ENCODE measurements at places on chromosomes 1 and 21.

DNA sequence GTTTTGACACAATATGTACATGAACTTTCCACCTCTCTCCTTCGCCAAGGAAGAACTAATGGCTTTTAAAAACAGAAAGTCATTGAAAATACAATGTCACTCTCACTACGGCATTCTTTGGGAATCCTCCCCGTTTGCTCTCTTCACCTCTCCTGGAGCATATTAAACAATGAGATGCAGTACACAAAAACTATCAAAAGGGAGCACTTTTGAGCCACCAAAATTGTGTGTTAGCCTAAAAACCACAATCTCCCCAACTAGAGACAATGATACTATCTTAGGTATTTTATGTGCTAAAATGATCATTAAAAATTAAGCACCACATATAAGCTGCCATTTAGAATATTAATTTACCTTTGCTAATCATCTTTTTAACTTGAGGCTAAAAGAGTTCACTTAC lies 425.5 kb downstream of the KCTD3 start:
- DNase-seq: no peak

DNA sequence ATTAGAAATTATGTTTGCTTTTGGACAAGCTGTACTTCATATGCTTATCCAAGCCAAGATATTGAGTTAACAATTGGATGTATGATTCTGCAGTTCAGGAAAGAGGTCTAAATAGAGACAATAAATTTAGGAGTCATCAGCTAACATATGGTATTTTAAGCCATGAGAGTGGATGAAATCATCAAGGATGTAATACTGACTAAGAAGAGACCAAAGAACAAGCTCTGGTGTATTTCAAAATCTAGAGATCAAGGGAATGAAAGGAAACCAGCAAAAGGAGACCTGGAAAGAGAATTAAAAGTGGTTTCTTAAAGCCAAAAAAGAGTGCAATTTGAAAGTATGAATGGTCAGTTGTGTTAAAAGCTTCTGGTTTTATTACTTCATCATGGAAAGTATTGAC lies 183.6 kb upstream of the BEND5 start:
- DNase-seq: no peak

DNA sequence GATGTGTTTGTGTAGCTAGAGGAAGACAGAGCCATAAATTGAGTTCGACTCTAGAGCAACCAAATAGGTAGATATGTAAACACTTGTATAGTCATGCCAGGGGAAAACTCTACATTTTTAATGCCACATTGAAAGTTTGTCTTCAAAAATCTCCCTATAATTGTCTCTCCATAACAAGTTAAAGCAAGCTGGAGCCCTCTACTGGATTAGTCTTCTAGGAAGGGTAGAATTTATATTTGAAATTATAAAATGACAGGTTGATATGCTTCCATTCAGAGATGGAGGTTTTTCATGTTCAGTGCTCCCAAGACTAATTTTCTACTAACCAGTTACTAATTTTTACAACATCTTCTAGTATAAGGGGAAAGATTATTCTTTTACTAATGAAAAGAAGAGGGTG lies 13.1 kb upstream of the COL24A1 start:
- no peak for DNase-seq

- DNase-seq: no peak
Measured at GRCh38 chr1:9289711-9290485, 2.8 kb upstream of the SPSB1 start.

- no peak for DNase-seq
Measured at GRCh38 chr1:15456313-15456954, at the start of gene CELA2A. Gene CELA2A, plus strand, starts transcription at chr1:15456732. Its CDS starts 22 bp downstream, at chr1:15456754.

DNA sequence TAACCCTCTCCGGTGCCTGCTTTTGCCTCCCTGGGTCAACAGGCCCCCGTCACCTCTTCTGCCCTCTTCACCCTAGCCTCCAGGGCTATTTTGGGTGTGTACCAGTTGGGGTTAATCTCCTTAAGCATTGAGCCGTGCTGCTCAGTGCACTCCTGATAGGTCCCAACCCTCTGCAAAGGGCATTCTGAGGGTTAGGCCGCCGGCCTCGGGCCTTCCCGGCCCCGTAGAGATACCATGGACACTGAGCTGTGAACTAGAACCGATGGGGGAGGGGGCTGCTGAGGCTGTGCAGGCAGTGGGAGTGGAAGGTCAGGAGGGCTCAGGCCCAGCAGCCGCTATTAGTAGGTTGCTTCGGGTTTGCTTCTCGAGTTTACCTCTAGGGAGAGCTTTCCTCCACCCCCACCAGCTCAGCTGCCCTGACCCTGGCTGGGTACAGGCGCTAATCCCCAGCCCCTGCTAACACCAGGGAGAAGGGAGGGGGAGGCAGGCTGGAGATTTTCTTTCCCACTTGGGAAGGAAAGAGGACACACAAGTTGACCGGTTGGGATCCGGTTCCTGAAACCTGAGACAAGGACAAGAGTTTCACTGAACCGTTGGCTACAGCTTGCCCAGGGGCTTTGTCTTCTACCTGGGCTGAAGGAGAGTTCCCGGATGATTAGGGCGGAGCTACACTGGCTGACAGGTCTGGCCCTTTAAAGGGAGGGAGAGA lies 4.8 kb downstream of the LMOD1 start:
- no peak for DNase-seq

GRCh38 chr1:93810316-93810715 lies 68.7 kb downstream of the DNTTIP2 start:
- no peak for DNase-seq

DNA sequence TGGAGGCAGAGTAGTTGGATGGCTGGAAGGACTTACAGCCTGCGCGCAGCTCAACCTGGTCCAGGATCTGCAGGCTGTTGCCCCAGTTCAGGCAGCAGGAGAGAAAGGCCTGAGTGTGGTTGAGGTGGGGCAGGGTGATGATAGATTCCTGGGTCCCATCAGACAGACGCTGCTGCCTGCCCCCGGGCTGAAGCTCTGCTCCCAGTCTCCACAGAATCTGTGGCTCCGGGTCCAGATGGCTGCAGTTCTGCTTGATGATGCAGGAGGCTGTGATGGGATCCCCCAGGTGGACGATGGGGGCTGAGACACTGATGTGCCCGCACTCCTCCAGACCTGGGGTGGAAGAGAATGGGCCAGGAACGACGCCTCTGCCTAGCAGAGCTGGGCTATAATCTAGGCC lies 7.4 kb downstream of the CSF3R start:
- no peak for DNase-seq

- DNase-seq: no peak
Measured at GRCh38 chr21:36186506-36187399, 30.1 kb downstream of the DOP1B start.

- no peak for DNase-seq
Measured at GRCh38 chr21:36349315-36349714, 29.3 kb downstream of the MORC3 start.

DNA sequence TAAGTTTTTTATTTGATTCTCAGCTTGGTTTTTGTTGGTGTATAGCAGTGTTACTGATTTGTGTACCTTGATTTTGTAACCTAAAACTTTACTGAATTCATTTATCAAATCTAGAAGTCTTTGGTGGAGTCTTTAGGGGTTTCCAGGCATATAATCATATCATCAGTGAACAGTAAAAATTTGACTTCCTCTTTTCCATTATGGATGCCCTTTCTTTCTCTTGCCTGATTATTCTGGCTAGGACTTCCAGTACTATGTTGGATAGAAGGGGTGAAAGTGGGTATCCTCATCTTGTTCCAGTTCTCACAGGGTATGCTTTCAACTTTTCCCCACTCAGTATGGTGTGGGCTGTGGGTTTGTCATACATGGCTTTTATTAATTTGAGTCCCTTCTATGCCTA lies 23.6 kb upstream of the MAB21L3 start:
- no peak for DNase-seq

- no peak for DNase-seq
Measured at GRCh38 chr1:26827106-26827604, 667 bp downstream of the ZDHHC18 start.

DNA sequence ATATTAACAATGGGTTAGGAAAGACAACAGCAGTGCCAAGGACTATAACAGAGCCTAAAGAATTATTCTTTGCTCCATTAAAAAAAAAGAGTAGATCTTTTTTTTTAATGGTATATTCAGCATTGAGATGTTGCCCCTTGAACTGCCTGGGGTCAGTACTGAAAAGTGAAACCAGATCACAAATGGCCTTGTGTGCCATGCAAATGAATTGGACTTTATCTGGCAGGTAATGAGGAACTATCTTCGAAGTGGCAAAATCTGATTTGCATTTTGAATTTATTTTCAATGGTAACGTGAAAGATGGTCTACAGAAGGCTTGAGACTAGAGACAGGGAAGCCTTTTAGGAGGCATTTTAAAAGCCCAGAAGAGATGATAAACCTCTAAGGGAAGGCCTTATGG lies 21.4 kb upstream of the PKN2 start:
- DNase-seq: no peak

DNA sequence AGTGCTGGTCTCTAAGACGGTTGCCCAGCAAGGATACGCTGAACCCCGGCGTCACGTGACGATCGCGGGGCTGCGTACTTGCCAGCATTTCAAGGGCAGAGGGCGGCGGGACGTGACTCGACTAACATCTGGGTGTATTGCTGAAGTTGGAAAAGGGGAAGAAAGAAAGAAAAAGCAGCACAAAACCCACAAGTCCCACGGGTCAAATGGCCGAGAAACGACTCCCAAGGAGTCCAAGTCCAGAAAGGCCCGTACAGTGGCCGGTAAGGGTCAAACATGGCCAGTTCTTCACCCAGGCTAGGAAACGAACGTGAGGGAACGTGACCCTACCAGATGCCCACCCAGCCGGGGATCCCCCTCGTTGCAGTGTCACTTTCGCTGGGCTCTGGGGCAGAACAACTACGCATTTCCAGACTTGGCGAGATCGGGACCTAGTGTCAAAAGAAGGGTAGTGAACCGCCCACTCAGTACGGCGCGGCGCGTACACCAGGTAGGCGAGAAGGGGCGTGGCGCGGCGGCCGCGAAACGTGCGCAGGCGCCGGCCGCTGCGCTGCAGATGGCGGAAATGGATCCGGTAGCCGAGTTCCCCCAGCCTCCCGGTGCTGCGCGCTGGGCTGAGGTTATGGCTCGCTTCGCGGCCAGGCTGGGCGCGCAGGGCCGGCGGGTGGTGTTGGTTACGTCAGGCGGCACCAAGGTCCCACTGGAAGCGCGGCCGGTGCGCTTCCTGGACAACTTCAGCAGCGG lies at the start of the genes PPCS and ZMYND12:
PPCS (plus strand) TSS at position 534 of the 744 bp plus-strand sequence; CDS start at position 557, 23 bp downstream.
ZMYND12 (minus strand) TSS at position 13 of the 744 bp plus-strand sequence. CDS start 25 bp downstream, outside the sequence.
- DNase-seq: peak; percentile 89

GRCh38 chr1:244839656-244840055 lies 4.2 kb downstream of the COX20 start:
- no peak for DNase-seq

Measured in stimulated activated CD8-positive, alpha-beta memory T cell treated with anti-CD3 and anti-CD28 coated beads, Interleukin-7, amount 100 ng/mL, for 48 hours (primary cell).